Colonic mucosa (tissue), 4 donors: ENCODE measurements at places on chromosomes 12 and 14.

DNA sequence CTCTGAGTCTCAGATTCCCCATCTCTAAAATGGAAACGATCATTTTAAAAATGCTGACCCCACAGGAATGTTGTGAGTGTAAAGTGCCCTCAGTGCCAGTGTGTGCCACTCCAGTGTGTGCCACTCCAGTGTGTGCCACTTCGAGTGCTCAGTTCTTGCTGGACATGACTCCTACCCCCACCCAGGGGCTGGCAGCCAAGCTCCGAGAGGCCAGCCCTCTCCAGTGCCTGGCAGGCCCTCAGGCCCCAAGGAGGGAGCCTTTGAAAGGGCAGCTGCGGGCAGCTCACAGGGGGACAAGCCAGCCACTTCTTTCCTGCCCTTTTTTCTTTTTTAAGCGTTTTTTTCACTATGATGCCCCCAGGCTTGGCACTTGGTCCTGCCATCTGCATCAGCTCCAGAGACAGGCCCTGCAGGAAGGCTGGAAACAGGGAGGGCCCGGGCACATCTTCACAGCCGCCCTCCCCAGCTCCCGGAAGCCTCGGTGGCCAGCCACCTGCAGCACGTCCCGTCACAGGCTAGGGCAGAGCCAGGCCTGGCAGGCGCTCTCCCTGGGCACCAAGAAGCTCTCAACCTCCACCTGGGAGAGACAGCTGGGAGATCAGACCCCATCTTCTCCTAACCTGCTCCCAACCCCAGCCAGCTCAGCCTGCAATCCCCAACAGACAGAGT is 29.8 kb downstream of the NCOR2 start:
- DNase-seq, result no peak

- DNase-seq, result no peak
Observed at GRCh38 chr12:85448548-85449139, 168.6 kb downstream of the ALX1 start.

GRCh38 chr14:34872822-34873588 is 2.2 kb downstream of the BAZ1A start:
- peak; percentile 27 for DNase-seq

- peak; percentile 60 for DNase-seq
Observed at GRCh38 chr12:752695-753610, 574 bp downstream of the WNK1 start.

- no peak for DNase-seq
Observed at GRCh38 chr14:106842687-106843086, 1316.3 kb downstream of the TMEM121 start.

- no peak for DNase-seq
Observed at GRCh38 chr14:56005191-56006053, 112.8 kb upstream of the PELI2 start.

DNA sequence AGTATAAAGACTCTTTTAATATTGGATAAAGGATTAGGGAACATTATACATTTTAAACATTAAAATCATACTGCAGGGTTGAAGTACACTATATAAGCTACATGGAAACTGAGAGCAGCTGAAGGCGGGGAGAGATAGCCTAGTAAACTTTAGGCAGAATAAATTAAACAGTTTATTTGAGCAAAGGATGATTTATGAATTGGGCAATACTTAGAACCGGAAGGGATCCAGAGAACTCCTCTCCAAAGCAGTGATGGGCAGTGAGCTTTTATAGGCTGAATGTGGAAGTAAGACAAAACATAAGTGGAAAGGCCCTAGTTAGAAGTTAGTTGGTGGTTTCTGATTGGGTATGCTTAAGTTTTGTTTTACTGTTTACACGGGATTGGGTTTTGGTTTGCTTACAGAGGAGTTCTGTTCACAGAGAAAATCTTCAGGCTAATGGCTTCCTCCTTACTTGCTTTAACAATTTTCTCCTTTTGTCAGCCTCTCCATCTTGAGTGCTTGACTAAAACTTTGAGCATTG is 18.9 kb downstream of the LEMD3 start:
- no peak for DNase-seq

GRCh38 chr14:65101631-65102440 is 481 bp downstream of the MAX start:
- DNase-seq, result peak; percentile 47

DNA sequence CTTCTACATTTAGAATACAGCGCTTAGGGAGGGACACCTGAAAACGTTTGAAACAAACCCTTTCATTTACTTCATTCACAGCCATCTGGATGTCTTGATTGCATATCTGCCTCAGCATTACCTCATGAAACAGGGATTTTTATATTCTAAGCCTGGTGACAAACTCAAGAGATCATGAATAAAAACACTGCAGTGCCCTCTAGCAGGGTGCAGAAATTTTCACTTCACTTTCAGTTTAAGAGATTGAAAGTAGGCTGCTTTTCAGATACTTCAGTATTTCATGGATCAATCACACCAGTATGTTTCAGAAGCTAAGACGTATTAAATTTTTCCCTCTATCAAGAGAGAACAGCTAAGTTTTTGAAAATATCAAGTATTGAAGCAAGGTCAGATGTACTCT is 467.8 kb downstream of the MDGA2 start:
- no peak for DNase-seq

- no peak for DNase-seq
Observed at GRCh38 chr12:52670961-52671360, 9.2 kb downstream of the KRT1 start.

DNA sequence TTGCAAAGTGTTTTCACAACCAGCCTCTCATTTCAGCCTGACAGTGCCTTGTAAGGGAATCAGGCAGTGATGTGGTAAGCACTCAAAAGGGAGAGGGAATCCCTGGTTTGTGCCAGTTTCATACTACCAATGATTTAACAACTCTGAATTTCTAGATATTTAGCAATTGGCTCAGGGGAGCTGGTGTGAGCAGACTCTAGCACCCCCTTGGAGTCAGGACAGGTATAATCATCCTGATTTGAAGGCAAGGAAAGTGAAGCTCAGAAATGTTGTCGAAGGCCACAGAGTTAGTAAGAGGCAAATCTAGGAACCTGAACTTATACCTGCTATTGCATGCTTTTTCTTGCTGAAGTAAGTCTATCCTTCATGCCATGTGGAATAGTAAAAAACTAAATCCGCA is 63.1 kb upstream of the DACT1 start:
- no peak for DNase-seq

GRCh38 chr12:34399631-34400410 is 377.5 kb downstream of the ALG10 start:
- DNase-seq, result peak; percentile 9

DNA sequence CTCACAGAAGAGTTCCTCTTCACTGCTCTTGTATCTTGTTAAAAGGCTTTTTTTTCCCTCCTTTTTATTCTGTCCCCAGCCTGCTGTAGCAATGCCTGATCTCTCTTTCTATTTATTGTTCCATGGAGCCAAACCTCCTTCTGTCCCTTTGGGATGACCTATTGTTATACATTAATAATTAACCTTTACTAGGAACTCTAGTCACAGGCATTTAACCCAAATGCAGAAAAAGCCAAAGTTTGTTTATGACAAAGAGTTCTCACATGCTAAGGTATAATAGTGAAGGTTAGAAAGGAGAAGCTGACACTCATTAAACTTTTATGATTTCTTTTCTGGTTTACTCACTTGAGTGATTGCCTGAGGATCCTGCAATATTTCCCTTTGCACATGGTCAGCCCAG is 535.8 kb downstream of the NRXN3 start:
- no peak for DNase-seq

DNA sequence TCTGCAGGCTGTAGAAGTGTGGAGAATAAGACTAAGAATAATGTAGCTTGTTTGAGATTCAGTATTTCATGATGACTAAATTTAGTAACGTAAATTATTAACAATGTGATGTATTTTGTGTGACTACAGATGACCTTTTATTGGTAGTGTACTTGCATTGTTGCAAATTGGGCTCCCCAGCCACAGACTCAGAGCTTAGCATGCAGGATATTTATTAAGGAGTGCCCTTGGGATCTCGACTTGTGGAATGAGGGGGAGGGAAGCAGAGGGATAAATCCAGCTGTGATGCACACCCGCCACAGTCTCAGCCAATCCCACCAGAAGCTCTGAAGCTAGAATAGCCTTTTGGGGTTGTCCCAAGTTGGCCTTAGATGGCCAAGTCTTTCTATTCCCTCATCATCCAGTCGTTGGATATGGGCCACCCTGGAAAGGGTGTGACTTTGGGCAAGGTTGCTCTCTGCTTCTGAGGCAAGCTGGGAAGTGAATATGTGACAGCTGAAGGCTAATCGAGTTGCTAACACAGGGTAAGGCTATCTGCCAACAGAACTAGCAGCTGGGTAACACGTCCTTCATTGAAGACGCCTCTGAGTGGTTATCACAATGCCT is 42.1 kb upstream of the USP44 start:
- DNase-seq, result no peak

DNA sequence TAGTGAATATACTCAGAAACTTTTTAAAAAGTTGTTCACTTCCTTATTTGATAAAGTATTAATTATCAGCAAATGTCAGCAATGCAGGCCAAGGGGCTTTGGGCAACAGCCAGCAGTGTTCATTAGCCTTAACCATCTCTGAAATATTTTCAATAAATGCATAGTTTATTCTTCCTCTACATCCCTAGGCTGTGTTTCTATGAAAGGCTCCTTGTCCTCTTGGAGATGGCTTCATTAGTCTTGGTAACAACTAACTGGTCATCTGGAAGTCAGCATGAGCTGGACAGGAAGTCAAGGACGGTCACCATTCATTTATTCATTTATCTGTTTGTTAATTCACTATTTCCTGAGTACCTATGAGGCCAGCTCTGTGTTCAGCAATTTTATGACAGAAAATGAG is 124.0 kb upstream of the TMEM132D start:
- DNase-seq, result no peak

GRCh38 chr12:75196865-75197264 is 12.8 kb downstream of the KCNC2 start:
- no peak for DNase-seq

GRCh38 chr12:62481843-62482540 is 15.4 kb downstream of the MON2 start:
- no peak for DNase-seq

- no peak for DNase-seq
Observed at GRCh38 chr14:22726012-22726411, 40.5 kb upstream of the OXA1L start.

- no peak for DNase-seq
Observed at GRCh38 chr12:8014836-8015235, 17.7 kb upstream of the FOXJ2 start.

DNA sequence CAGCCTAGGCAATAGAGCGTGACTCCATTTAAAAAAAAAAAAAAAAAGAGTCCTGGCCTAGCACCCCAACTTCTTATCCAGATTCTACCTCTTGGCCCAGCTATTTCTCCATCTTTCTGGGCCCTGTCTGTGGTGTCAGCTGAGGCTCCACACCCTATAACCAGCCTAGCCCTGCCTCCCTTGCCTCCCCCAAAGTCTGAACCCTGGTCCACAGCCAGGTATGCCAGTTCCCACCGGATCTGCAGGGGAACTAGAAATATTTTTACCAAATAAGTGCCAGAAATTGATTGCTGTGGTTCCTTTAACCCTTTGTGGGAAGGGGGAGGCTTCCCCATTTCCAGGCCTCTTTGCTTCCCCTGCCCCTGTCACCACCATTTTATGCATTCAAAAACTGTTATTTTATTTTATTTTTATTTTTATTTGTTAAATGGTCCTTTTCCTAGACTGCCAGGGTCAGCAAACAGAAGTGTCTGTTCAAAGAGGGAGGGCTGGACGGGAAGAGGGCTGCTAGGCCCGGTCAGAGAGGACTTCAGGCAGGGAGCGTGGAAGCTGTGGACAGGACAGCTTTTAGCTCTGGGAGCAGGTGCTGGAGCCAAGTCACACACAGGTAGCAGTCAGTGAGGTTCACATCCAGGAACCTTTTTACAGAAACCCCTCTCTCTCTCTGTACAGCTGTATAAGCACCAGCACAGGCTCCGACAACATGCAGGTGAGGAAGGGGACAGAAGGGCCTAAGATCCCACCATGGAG is 23.2 kb downstream of the TTC9 start:
- no peak for DNase-seq

DNA sequence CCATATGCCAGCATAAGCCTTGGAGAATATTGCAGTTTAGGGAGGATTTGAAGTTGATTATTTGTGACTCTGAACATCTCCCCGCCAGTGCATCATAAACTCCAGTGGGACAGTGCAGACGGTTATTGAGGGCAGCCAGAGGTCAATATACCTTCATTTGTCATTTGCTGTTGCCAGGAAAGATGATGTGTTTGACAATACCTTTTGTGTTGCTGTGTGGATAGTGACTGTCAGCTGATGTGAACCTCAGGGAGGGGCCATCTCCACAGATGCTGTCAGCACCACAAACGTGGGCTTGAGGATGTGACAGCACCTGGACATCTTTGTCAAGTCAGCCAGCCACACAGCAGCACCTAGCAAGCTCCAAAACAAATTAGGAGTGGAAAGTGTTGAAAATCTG is 11.5 kb downstream of the CCDC198 start:
- DNase-seq, result no peak

DNA sequence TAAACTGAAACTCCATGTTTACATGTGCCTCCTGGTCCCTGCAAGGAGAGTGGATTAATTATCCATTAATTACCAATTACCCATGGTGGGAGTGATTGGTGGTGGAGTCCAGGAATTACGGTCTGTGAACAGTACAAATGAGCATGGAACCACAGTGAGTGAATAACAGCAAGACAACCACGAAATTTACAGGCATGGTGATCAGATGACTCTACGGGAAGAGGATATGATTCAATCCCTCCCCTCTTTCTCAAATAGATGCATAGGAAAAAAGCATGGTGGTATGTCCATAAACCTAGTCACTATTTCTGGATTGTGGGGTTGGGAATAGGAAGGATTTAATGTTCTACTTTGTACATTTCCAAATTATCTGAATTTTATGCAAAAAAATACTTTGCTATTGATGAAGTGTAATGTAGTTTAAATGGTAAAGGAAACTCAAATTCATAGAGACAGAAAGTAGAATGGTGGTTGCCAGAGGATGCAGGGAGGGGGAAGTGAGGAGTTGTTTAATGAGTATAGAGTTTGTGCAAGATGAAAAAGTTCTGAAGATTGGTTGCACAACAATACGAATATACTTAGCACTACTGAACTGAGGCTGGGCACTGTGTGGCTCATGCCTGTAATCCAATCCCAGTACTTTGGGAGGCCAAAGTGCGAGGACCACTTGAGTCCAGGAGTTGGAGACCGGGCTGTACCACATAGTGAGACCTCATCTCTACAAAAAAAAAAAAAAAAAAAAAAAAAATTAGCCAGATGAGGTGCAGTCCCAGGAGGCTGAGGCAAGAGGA is 41.2 kb upstream of the C12orf75 start:
- DNase-seq, result no peak

- no peak for DNase-seq
Observed at GRCh38 chr14:22796087-22796707, 19.0 kb downstream of the SLC7A7 start.

- DNase-seq, result no peak
Observed at GRCh38 chr12:62288328-62288727, 28.1 kb downstream of the USP15 start.

DNA sequence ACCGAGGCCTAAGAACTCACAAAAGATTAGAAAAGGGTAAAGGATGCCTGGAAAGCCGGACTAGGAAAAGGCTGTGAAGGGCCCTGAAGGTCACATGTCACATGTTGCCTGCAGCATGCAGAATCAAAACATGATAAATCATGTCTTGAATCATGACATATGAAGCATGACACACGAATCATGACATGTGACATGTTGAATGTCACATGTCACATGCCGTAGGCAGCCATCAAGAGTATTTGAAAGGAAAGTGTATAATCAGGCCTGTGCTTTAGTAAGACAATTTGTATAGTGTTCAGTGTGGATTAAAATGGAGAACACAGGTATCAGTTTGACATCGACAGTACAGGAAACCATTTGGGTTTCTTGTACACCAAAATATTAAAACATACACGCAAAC is 30.8 kb downstream of the IFNG-AS1 start:
- DNase-seq, result no peak
